Naive thymus-derived CD8-positive, alpha-beta T cell (primary cell): ENCODE measurements at places on chromosomes 5 and 9. TPM values are rescaled to one million over a fixed set of nuclear protein-coding genes. Genes with fewer than 3 reads are reported as not detected.

Gene PLPPR1
- not detected for polyA plus RNA-seq

GRCh38 chr5:378976-379742 is 57.6 kb downstream of the AHRR start:
- H3K27me3 ChIP-seq = no peaks in the 10 kb centered on the region
- H3K36me3 ChIP-seq = peaks cover 5% of the 10 kb centered on the region
- peaks cover 7% of the 10 kb centered on the region for H3K4me1 ChIP-seq
- no peak overlapping the region for H3K27ac ChIP-seq

GRCh38 chr5:179697108-179697507 is 1.7 kb upstream of the CANX start:
- peaks cover 12% of the 10 kb centered on the region for H3K4me1 ChIP-seq
- no peak for DNase-seq
- H3K36me3 ChIP-seq = no peaks in the 10 kb centered on the region
- peak overlapping the region; percentile 99 for H3K27ac ChIP-seq
- H3K27me3 ChIP-seq = no peaks in the 10 kb centered on the region

- H3K4me1 ChIP-seq = no peaks in the 10 kb centered on the region
- peaks cover 2% of the 10 kb centered on the region for H3K36me3 ChIP-seq
- no peak for DNase-seq
- no peaks in the 10 kb centered on the region for H3K27me3 ChIP-seq
These were observed 180.1 kb downstream of the TTLL11 start for GRCh38 chr9:121912812-121913627.

DNA sequence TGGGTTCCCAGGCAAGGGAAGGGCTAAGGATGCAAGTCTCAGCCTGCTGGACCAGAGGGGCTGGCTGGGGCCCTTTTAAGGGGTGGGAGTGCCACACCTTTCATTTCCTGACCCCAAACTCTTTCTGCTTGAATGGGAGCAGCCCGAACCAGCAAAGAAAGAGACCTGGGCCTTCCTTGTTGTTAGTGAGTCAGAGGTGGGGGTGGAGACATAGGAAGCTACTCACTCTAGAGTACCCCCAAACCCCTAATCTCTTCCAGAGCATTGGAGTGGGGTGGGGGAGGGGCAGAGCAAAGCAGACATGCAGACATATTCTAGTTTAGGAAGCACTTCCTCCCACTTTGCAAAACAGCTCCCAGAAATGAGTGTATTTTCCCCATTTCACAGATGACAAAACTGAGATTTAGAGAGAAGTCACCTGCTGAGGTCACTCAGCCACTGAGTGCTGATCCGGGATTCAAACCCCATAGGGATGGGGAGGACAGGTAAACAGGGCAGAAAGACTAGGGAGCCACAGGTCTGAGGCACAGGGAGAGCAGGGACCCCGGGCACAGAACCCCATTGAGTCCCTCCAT is 6.0 kb upstream of the AQP3 start:
- H3K4me3 ChIP-seq = no peak overlapping the region
- H3K27ac ChIP-seq = peak overlapping the region; percentile 91
- H3K36me3 ChIP-seq = no peaks in the 10 kb centered on the region
- no peak for DNase-seq

GRCh38 chr5:177966009-177966838 is 29.8 kb downstream of the PROP1 start:
- DNase-seq = no peak
- no peaks in the 10 kb centered on the region for H3K27me3 ChIP-seq
- H3K4me3 ChIP-seq = peak overlapping the region; percentile 30
- H3K36me3 ChIP-seq = no peaks in the 10 kb centered on the region
- no peaks in the 10 kb centered on the region for H3K4me1 ChIP-seq
